ENCODE measurements at places on chromosomes 5 and 9.

- DNase-seq, result no peak
Measured at GRCh38 chr5:95996904-95997723, 35.5 kb upstream of the ELL2 start.

GRCh38 chr5:73437777-73438644 lies 10.6 kb downstream of the FOXD1 start:
- DNase-seq, result no peak

DNA sequence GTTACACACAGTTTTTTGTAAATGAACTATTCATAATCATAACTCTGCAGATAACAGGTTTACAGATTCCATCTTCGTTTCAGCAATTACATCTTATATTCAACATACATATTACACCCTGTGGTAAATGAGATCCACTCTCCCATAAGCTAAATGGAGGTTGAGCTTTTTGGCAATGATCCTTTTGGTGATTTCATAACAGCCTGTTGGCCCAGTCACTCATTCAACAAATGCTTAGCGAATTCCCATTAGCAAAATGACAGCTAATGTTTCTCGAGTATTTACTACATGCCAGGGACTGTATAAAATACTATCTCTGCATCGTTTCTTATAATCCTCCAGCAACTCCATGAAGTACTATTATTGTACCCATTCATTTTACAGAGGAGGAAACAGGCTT lies 25.4 kb upstream of the AGXT2 start:
- DNase-seq, result no peak

DNA sequence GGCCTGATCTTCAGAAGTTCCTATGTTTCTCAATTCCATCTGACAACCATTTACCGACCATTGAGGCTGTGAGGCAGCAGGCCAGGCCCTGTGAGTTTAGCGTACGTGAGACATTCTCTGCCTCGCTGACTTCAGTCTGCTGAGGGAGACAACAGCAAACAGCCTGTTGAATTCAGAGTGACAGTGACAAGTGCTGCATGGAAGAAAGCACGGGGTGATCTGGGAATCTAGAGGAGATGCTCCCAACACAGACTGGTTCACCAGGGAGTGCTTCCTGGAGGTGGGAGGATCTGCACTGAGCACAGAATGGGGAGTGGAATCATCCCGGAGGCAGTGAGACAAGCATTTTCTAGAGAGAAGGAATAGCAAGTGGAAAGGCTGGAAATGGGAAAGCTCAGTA lies 10.0 kb upstream of the DDX41 start:
- DNase-seq, result no peak

DNA sequence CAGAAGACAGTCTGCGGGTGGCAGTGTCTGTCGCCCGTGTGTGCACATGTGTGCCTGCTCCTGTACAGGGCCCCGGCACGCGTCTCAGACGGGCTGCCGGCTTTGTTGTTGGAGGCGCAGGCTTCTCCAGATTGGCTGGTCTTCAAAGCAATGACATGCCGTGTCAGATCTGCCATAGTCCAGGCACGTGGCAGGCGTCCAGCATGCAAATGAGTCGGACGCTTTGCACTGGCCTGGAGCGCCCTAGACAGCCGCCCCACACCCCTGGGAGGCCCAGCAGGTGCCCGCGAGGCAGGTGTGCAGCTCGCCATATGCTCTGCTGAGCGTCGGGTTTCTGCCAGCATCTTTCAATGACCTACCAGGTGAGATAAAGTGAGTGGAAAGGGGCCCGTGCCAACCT lies 71.5 kb downstream of the GADD45G start:
- DNase-seq, result no peak

DNA sequence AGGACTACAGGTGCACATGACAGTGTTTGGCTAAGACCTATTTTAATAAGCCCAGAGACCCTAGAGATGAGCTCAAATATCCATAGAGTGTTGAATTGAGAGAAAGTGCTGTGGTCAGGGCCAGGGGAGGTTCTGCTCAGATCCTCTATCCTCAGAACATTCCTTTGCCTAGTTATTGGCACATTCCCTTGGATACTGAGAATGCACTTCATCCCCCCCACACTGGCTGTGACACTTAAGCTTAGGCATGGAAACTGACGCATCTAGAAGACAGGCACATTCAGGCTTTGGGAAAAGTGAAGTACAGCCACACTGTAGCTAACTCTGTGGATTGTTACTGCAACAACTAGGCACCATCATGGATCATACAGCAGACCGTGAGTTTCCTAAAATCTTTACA lies 27.1 kb upstream of the RASGRF2 start:
- no peak for DNase-seq

- no peak for DNase-seq
Measured at GRCh38 chr9:113985968-113986585, 92.0 kb downstream of the AMBP start.

- no peak for DNase-seq
Measured at GRCh38 chr5:158570502-158570901, 529.2 kb downstream of the EBF1 start.

GRCh38 chr5:180627386-180628120 lies 21.8 kb downstream of the FLT4 start:
- no peak for DNase-seq

DNA sequence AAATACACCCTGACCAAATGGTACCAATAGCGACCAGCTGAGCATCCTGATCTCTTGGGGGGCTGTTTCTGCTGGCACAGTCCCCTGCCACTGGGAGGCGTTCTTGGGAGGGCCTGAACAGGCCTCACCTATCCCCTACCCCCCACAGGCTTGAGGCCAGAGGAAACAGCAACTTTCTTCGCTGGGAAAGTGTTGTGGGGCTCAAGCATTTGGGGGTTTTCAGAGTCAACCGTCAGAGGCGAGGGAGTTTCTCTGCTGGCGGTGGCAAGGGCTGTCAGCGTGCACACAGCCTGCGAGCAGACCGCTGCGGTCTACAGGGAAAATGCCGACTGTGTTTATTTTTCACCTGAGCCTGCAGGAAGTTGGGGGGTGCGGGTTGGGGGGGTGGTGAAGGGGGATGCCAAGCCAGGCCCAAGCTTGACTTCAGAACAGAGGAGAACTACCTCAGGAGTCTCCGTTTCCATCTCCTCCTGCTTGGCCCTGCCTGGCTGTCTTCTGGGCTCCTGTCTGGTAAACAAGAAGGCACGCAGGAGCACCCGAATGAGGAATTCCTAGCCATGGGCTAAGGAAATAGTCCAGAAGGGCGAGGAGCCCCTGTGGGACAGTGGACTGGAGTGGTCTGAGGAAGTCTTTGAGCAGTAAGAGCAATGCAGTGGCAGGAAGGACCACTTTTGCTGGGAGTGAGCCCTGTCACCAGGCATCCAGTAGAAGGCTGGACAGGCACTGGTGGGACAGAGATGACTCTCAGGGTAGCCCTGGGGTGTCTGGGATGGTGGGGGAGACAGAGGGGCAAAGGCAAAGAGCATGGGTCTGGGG lies 18.1 kb downstream of the TCF7 start:
- no peak for DNase-seq

DNA sequence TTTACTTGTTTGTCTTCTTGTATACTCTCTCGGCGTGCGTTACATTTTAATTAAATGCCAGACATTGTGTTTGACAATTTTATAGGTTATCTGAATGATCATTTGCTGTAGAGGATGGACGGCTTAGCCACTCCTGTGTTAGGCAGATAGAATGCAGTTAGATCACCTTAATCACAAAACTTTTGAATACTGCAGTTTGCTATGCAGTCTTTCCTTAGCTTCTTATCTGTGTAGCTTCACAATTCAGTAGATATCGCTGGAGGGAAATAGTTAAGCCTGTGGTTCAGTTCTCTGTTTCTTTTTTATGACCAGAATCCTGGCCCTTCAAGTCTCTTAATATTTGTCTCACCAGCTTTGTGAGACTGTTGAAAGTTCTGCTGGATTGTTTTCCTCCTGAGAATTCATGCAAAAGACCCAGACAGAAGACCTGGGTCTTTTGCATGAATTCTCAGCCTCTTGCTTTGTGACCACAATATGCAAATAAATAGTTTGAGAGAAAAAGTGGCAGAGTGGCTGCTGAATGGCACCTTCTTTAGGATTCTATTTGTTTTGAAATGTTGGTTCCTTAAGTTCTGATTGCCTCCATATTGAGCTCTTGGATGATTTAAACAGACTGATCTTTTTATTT lies 40.2 kb downstream of the RASA1 start:
- no peak for DNase-seq

- DNase-seq, result no peak
Measured at GRCh38 chr5:97623441-97623840, 440.4 kb upstream of the RIOK2 start.

DNA sequence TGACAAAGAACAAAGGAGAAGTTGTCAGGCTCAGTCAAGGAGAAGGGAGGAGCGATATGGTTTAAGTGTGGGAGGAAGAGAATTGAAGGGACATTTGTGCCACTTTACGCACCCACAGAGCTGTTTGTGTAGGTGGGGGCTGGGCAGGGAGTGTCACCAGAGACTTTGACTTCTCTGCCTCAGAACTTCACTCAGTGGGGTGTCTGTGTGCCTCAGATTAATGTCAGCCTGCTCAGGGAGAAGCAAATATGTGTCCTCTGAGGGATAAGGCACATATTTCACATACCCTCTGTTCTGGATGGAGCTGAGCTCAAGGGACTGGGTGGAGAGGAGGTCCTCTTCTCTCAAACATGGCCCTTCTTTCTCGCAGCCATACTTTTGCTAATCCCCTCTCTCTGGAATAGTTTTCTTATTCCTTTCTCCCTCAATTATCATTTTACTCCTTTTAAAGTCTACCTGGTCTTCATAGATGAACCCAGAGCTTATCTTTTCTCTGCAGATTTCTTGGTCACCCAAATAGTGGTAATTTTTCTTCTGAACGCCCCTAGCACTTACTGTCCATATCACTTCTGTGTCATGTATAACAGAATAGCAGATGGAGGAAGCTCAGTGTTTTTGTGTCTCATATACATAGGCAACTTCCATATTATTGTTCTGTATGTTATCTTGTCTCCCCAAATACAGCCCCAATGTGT lies 77.0 kb downstream of the IQGAP2 start:
- no peak for DNase-seq

GRCh38 chr5:116564312-116564711 lies 10.3 kb downstream of the SEMA6A start:
- DNase-seq, result no peak

- DNase-seq, result no peak
Measured at GRCh38 chr9:123658792-123659191, 271.1 kb downstream of the DENND1A start.

All from NCI-H1436 treated with DMSO at 0.1 percent for 48 hours (cell line).